CD4-positive, alpha-beta T cell treated with Interleukin-17A for 4 hours (primary cell): ENCODE measurements at places on chromosomes 16 and 17.

DNA sequence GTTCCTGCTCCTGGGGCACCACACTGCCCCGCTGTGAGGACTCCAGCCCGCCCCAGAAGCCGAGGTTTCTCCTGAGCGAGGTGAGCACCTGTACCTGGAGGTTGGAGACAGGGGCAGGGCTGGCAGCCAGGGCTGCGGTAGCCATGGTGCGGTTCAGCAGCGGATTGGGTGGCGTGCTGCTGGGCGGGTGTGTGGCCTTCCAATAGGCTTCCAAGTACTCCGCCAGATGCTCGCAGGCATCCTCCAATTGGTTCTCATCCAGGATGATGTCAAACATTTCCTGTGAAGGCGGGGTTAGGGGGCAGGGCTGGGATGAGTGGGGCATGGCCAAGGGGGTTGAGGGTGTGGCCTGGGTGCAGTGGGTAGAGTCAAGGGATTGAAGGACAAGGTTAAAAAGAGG, 11.3 kb upstream of the ARL5C start:
- DNase-seq: no peak

GRCh38 chr17:14803826-14804225, 461.3 kb downstream of the PMP22 start:
- DNase-seq: no peak

GRCh38 chr16:48162839-48163410, 7.1 kb upstream of the ABCC12 start:
- no peak for DNase-seq

DNA sequence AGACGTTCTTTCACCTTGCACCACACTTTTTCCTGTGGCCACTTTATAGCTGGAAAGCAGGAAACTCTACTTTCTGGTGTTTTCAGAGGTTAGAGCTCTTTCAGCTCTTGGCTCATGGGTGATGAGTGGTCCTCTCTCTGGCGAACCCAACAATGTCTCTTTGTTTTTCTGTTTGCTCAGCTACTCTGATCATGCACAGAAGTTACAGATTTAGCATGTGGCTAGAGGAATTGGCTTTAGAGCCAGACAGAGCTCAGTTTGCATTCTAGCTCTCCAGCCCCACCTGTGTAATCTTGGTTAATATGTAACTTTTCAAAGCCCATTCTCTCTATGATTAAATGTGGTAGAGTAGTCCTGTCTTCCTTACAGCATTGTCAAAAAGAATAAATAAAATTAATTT, 225.2 kb downstream of the HAPSTR1 start:
- no peak for DNase-seq

DNA sequence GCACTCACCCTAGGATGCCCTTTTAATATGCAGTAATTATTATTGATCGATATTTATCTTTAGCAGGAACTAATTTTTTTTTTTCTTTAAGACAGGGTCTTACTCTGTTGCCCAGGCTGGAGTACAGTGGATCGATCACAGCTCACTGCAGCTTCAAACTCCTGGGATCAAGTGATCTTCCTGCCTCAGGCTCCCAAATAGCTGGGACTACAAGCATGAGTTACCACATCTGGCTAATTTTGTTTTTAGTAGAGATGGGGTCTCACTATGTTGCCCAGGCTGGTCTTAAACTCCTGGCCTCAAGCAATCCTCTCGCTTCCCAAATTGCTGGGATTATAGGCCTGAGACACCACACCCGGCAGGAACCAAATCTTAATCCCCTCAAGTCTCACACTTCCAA, 29.3 kb downstream of the KIAA0753 start:
- no peak for DNase-seq

GRCh38 chr17:36727577-36727976, 126.2 kb downstream of the MRM1 start:
- DNase-seq: peak; percentile 7

DNA sequence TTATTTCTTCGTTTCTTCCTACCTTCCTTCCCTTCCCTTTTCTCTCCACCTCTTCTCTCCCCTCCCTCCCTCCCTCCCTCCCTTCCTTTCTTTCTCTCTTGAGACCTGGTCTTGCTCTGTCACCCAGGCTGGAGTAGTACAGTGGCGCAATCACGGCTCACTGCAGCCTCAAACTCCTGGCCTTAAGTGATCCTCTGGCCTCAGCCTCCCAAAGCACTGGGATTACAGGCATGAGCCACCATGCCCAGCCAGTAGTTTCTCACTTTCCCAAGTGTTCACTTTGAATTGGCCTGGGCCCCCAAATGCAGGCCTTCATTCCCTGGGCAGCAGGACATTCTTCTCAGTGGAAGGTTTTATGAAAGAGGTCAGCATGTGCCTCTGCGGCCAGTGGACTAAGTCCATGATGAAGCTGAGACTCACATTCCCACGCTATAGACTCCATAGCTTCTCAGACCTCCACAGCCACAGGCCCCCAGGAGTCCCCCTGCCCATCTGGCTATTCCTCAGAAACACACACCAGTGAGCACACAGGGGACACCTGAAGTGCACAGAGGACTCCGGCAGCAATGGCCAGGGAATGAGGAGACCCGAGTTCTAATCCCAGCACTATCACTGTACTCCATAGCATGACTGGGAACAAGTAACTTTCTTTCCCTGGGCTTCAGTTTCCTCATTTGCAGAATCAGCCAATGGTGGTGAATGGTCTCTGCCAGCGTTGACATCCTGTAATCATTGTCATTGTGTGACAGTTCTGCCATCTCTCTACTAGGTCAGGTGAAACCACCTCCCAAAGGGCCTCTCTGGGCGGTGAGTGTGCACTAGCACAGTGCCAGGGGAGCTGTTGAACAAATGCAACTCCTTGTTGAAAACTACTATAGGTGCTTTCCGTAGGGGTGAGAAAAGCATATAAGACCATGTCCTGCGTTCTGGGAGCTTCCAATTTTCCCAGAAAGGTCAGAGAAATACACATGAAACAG, 69.2 kb upstream of the TBX2 start:
- DNase-seq: no peak

- no peak for DNase-seq
These were observed 199.4 kb upstream of the CACNG5 start for GRCh38 chr17:66635386-66636045.

DNA sequence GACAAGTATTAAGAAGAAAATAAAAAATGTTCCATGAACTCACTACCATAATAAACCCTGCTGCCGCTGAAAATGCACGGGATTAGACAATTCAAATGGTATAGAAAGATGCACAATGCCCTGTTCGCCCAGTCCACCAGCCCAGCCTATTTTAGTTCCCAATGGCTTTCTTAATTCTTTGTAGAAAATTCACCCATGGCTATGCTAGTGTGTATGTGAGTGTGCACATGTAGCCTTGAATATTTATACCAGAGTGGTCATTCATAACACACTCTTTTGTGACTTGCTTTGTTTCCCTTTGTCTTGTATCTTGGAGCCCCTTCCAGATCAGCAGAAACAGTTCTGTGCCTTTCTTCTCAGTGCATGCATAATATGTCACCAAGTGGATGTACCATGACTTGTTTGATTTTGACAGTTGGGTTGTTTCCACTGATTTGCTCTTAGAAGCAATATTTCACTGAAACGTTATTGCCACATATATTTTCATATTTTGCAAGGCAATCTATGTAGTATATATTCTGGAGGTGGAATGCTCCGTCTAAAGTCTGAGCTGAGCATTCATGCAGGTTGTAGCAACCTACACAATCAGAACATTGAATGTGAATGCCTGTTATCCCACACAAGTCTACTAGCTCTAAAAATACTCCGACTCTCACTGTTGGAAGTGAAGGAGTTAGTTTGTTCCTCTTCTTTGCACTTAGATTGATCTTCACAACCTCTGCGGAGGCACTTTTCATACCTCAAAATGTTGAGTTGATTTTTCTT, 383.0 kb upstream of the EEF2KMT start:
- no peak for DNase-seq

- no peak for DNase-seq
These were observed 937.8 kb downstream of the KCNJ2 start for GRCh38 chr17:71107136-71107535.

GRCh38 chr16:65392806-65393565, 271.1 kb upstream of the CDH11 start:
- DNase-seq: no peak

GRCh38 chr17:34503528-34504195, 75.7 kb upstream of the TMEM132E start:
- no peak for DNase-seq
